Activated T-cell treated with anti-CD3 and anti-CD28 coated beads, Interleukin-2, amount 50 U/mL, for 72 hours (primary cell): ENCODE measurements at places on chromosomes 5 and 9.
A peak's percentile ranks its signal among the peaks of the same experiment; 100 is the strongest.

DNA sequence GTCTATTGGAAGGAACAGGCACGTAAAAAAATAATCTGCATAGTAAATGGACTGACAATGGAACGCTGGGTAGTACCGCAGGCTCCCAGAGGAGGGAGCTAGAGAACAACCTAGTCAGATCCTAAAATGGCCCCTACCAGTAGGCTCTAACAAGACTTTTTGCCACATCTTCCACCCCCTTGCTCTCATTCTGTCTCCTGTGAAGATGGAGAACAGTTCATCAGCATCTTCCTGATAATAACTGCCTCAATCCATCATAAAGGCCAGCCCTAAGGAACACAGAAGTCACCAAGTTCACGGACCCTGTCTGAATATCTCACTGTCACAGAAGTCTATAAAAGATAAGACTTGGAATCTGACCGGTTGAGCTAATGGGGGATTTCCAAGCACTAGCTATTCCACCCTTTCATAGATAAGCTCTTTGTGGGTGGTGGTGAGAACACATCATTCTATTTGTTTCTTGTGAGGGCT is 133.4 kb downstream of the SLC1A3 start:
- peak; percentile 74 for DNase-seq

DNA sequence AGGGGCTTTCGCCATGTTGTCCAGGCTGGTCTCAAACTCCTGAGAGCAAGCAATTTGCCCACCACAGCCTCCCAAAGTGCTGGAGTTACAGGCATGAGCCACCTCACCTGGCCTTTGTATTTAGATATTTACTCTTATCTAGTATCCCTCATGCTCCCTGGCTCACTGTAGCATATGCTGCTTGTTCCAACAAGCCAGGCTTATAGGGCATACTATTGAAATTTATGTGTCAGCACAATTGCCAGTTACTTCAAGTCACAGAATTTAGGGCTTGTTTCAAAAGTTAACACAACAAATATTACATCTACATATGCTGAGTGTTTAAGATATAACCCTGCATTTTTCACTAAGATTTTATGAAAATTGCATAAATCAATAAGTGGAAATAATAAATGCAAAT is 469.2 kb upstream of the ZNF608 start:
- DNase-seq: no peak

GRCh38 chr9:19663570-19663969 is 125.3 kb downstream of the SLC24A2 start:
- no peak for DNase-seq

GRCh38 chr9:134379831-134380365 is 53.6 kb downstream of the RXRA start:
- no peak for DNase-seq

GRCh38 chr5:73911761-73912393 is 285.9 kb downstream of the ARHGEF28 start:
- no peak for DNase-seq

DNA sequence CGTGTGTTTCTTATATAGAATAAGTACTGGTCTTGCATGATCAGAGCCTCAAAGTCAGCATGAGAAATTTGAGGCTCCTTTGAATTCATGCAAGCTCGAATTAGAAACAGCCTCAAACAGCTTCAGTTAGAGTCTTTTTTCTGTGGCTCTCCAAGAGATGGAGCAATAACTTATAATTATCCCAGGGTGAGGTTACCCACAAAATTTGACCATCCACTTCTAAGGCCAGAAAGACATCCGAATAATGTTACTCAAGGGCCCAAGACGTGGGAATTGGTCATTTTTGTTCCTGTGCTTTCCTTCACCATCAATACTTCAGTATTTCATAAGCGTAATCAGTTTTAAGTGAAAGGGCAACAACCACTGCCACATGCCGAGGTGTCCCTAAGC is 89.7 kb downstream of the DAPK1 start:
- DNase-seq: no peak

GRCh38 chr5:139708877-139709581 is 60.9 kb downstream of the CXXC5 start:
- DNase-seq: no peak
